ENCODE measurements at places on chromosomes 7 and 10.

- DNase-seq, result no peak
Measured at GRCh38 chr7:127514499-127514898, 70.9 kb downstream of the GCC1 start.

DNA sequence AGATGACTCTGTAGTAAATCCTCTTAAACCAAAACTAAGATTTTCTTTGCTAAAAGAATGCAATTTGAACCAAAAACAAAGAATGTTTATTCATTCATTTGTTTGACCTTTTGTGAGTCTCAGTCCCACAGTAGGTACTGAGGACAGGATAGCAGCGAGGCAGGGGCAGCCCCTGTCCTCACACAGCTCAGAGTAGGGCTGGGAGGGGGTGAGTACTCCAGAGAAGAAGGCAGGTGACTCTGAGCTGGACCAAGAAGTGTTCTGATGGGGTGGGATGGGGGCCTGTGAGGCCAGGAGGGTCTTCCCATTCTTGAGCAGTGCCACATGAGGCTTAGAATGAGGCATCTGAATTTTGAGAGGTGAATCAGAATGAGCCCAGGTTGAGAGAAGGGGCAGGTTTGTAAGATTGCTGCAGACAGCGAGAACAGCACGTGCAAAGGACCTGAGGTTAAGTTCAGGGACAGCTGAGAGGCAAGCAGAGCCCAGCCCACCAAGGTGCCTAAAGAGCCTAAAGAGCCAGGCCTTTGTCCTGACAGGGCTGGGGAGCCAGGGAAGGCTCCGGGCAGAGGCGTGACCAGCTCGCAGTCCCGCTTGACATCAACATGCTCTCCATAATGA lies 56.9 kb upstream of the CHST15 start:
- DNase-seq, result no peak

DNA sequence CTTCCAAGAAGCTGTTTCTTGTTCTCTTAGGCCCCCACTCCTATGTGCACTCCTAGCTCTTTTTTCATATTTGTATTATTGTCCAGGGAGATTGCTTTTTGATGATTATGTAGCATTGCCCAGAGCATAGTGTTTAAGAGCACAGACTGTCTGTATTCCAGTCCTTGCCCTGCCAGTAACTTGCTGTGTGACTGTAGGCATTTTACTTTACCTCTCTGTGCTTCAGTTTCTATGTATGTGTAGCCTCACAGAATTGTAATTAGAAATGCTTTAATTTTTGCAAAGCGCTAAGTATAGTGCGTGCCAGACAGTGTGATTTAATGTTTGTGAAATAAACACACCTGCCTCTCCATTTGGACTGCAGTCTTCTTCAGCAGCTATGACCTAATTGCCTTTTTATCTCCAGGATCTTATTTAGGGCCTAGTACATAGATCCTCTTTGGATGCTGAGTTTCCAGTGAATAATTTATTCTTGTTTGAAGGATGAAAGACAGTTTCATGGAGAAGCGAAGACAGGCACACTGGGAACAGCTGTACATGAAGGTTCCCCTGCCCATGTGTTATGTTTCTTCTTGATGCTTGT lies 1.4 kb downstream of the SEC23IP start:
- DNase-seq, result no peak

- DNase-seq, result no peak
Measured at GRCh38 chr10:81603106-81603620, 271.8 kb upstream of the NRG3 start.

- no peak for DNase-seq
Measured at GRCh38 chr7:96823274-96823673, 113.6 kb upstream of the SEM1 start.

GRCh38 chr7:19016140-19016539 lies 101.3 kb downstream of the TWIST1 start:
- no peak for DNase-seq

GRCh38 chr7:93165447-93165846 lies 17.3 kb upstream of the SAMD9L start:
- no peak for DNase-seq

DNA sequence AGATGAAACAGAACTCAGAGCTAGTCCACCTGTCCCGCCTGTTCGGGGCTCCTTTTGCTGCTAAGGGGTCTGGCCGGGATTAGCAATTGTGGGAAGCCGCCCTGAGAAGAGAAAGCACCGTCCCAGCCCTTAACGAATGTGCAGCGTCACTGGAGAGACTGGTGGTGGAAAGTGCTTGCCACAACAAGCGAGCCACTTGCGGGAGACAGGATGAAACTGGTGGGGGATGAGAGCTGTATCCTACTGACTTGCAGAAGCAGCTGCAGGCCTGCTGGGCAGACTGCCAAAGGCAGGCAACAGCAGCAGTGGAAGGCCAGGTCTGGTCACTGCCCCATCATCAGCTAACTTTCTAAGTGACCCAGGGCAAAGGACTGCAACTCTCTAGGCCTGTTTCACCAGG lies 95.4 kb downstream of the FAM53B start:
- DNase-seq, result peak; percentile 83

GRCh38 chr7:79620291-79620690 lies 166.8 kb upstream of the MAGI2 start:
- DNase-seq, result no peak

DNA sequence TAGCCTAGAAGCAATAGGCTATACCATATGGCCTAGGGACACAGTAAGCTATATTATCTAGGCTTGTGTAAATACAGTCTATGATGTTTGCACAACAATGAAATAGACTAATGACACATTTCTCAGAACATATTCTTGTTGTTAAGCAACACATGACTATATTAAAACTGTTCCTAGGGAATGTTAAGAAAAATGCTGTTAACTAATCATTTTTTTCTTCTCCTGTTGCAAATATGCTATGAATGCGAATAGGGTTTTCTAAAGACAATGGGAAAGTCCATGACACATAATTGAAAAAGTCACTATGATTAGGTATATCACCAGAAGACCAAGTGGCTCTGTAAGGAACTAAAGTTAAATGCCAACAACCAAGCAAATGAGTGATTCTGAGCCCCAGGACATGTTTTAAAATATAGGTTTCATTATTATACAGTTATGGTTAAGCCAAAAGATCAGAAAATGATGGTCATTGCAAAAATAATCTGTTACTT lies 454.0 kb upstream of the SORCS1 start:
- no peak for DNase-seq

All from activated CD8-positive, alpha-beta memory T cell treated with anti-CD3 and anti-CD28 coated beads, Interleukin-2, amount 10 ng/mL, durations not matched to agents 7 days and 5 days (primary cell).